ENCODE measurements at places on chromosomes 16 and 17. TPM values are rescaled to one million over a fixed set of nuclear protein-coding genes. Genes with fewer than 3 reads are reported as not detected.

GRCh38 chr16:84198401-84198800 lies 7.4 kb downstream of the ADAD2 start:
- H3K27ac ChIP-seq, result no peak overlapping the region
- no peak overlapping the region for H3K4me3 ChIP-seq
- H3K36me3 ChIP-seq, result no peaks in the 10 kb centered on the region

- H3K27me3 ChIP-seq, result no peaks in the 10 kb centered on the region
- H3K36me3 ChIP-seq, result no peaks in the 10 kb centered on the region
- no peak overlapping the region for H3K4me3 ChIP-seq
- H3K27ac ChIP-seq, result no peak overlapping the region
Observed at GRCh38 chr16:12168074-12169000, 191.8 kb downstream of the SNX29 start.

DNA sequence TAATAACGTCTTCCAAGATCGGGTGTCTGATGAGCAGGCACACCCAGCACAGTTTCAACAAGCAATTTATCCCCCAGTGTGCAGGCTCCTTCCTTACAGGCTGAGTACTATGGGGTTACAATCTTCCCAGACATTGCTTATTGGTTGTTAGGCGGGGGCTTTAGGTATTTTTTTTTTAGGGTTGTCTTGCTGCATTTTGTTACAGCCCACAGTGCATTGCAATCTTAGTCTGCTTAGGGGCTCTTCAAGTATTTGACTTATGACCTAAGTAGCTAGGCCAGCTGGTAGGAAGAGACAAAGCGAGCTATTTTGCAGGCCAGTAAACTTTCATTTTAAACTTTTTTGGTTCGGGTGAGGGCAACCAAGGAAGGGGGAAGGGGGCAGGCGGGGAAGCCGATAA lies 5.8 kb downstream of the PLD6 start:
- no peak overlapping the region for H3K27ac ChIP-seq
- H3K36me3 ChIP-seq, result peaks cover 2% of the 10 kb centered on the region
- H3K27me3 ChIP-seq, result no peaks in the 10 kb centered on the region
- DNase-seq, result no peak
- H3K4me3 ChIP-seq, result no peak overlapping the region

- no peak overlapping the region for H3K27ac ChIP-seq
- H3K4me3 ChIP-seq, result no peak overlapping the region
Observed at GRCh38 chr17:82338858-82339633, 5.5 kb upstream of the SECTM1 start.

DNA sequence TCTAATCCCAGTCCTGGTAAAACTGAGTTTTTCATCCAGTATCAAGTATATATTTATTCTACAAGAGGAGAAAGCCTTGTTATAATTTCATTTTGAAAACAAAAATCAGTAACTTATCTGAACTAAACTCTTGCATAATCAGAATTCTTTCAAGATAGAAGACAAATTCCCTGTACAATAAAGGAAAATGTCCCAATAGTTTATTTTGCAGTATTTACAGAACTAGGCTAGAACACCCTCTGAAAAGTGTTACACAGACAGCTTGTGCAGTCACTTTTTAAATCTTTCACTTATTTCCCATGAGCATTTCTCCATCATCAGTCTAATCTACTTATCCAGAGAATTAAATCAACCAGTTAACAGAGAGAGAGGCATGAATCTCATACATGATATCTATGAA lies 48.5 kb downstream of the SPOP start:
- H3K36me3 ChIP-seq, result peaks cover 6% of the 10 kb centered on the region
- H3K4me3 ChIP-seq, result no peak overlapping the region
- no peak overlapping the region for H3K27ac ChIP-seq
- no peaks in the 10 kb centered on the region for H3K27me3 ChIP-seq
- no peak for DNase-seq

DNA sequence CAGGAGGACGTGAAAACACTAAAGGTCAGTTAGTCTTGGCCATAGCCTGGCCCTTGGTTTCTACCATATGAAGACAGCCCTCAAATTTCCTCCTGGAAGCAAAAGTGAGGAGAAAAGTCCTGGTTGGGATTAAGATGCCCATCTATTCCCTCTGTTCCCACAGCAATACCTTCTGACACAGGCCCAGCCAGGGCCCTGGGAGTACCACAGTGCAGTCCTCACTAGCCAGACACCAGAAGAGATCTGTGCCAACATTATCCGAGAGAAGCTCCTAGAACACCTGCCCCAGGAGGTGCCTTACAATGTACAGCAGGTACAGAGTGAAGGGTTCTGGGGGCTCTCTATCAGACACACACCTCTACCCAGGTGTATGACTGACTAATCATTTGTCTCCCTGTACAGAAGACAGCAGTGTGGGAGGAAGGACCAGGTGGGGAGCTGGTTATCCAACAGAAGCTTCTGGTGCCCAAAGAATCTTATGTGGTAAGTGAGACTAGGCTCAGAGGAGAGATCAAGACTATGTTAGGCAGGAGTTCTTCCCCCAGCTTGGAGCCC lies 4.1 kb downstream of the ERAL1 start:
- no peak for DNase-seq
- no peak overlapping the region for H3K27ac ChIP-seq
- no peaks in the 10 kb centered on the region for H3K27me3 ChIP-seq
- peaks cover 11% of the 10 kb centered on the region for H3K36me3 ChIP-seq

GRCh38 chr16:30458561-30459394 lies 13.1 kb upstream of the SEPHS2 start:
- peak overlapping the region; percentile 76 for H3K4me3 ChIP-seq
- DNase-seq, result peak; percentile 91
- peaks cover 61% of the 10 kb centered on the region for H3K4me1 ChIP-seq
- peaks cover 4% of the 10 kb centered on the region for H3K36me3 ChIP-seq
- H3K27me3 ChIP-seq, result no peaks in the 10 kb centered on the region
- H3K27ac ChIP-seq, result peak overlapping the region; percentile 96

Gene ST6GALNAC2
- total RNA-seq, result 3.4 TPM

All from activated naive CD8-positive, alpha-beta T cell treated with anti-CD3 and anti-CD28 coated beads, Interleukin-2, amount 10 ng/mL, durations not matched to agents 7 days and 5 days (primary cell).